ENCODE measurements at places on chromosomes 2 and 18.

DNA sequence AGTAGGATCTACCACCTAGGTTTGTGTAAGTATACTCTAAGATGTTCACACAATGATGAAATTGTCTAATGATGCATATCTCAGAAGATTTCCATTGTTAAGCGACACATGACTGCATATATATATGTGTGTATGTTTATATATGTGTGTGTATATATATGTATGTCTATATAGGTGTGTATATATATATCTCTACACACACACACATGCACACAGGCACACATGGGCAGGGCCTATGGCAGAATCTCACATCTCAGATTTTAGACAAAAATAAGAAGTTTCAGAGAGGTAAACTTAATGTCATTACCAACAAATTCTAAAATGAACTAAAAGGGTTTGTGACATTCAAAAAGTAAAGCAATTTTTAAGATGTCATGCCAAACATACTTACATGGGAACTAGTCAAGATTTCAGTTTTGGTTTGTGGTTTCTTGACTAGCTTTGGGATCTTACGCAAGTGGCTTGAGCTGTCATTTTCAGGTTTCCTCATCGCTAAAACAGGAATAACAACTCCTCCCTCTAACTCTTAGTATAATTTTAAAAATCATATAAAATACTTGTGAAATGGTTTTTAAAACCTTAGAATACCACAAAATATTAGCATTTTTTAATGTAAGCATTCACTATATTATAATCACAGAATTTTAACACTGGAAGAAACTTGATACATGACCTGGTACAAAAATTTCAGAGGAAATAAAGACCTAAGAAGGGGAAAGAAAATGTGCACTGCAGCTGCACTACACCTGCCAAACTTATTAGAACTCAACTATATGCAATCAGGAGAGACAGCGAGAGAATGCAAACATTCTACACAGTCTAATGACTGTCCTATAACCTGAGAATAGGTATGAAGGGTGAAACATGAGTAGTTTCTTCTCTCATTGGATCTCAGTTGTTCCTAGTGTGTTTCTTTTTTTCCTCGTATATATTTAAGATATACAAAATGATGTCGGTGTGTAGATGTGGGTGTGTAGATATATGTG is 75.7 kb downstream of the TTC21B start:
- no peak for DNase-seq

DNA sequence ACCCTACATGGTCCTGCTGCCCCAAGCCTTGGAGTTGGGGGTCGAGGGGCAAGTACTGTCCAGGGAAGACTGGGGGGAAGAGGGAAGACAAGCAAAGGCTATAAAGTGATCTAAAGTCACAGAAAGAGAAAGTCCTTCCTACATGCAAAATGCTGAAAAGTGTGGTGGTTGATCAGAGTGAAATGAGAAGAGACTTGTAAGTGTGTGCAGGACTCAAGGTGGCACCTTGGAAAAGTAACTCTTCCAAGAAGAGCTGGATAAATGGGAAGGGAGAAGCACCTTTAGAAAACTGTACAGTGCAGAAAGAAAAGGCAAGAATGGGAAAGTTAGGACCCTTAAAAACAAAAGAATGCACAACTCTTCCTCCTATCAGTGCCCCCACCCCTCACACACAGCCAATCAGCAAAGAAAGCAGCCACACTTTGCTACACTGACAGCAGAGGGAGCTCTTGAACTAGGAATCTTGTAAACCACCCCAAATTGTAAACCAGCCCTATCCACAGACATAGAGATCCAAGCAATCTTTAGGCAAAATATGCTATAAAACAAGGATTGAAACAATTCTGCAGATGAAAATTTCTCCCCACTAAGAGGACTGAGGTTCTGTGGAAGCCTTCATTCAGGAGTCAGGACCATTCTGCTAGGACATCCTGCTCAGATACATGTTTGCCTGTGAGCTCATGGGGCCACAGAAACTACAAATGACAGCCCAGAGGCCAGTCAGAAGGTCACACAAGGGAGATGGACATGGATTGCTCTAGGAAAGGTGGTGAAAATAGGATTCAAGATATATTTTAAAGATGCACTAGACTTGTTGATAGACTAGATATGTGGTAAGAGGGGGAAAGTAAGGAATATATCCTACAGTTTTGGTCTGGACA is 146.4 kb downstream of the FTCDNL1 start:
- DNase-seq, result peak; percentile 41

DNA sequence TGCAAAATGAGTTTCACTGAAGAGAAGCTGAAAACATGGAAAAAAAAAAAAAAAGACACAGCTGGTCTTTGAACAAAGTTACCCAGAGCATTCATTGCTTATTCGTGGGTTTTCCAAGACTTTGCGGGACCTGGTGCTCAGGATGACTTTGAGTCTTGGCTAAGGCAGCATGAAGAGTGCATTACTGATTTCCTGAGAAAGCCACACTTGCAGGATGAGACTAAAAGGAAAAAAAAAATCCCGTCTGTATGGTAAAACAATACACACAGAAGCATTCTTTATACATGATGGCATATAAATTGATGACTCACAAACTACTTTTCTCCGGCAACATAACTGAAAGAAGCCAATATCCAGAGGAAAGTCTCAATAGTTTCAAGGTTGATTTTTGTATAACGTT is 195.4 kb downstream of the SPP2 start:
- no peak for DNase-seq

- DNase-seq, result no peak
Observed at GRCh38 chr2:187549951-187550555, 4.2 kb downstream of the TFPI start.

DNA sequence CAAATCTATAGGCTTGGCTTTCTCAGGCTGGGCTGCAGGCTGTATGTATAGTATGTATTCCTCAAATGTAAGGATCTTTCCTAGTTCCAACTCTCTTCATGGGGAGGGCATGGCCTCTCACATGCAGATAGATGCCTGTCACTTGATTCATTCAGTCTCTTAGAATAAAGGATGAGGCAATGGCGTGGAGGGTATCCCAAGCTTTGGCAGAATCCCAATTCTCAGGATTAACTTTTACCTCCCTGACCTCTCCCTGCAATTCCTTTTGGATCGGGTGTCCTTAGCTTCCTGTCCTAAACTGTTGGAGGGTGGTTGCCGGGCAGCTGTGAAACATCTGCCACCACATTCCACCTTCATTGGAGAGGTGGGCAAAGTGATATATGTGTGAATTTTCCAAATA is 80.3 kb downstream of the INSIG2 start:
- no peak for DNase-seq

DNA sequence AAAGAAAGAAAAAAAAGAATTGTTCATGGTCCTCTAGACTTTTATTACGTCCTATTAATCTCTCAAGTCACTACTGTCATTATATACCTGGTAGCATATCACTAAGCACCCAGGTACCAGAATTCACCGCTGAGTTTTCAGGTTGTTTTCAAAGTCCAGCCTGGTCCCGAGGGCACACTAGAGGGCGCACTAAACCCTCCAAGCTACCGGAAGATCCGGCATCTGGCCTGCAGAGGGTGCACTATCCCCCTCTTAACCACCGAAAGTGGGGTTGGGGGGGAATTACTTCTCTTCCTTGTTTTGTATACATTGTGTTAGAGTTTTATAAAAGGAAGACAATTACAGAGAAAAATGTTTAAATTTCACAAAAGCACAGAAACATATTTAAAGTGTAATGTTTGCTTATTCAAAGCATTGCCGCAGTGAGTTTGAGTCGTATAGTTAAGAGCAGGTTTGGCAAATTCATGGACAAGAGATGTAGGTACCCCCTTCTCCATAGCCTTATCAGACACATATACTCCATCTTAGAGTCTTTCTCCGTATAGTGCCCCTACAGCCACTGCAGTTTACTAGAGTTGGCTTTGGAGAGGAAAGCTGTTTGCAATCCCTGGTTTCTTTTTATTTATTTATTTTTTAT is 19.2 kb downstream of the MOGAT1 start:
- DNase-seq, result peak; percentile 79

DNA sequence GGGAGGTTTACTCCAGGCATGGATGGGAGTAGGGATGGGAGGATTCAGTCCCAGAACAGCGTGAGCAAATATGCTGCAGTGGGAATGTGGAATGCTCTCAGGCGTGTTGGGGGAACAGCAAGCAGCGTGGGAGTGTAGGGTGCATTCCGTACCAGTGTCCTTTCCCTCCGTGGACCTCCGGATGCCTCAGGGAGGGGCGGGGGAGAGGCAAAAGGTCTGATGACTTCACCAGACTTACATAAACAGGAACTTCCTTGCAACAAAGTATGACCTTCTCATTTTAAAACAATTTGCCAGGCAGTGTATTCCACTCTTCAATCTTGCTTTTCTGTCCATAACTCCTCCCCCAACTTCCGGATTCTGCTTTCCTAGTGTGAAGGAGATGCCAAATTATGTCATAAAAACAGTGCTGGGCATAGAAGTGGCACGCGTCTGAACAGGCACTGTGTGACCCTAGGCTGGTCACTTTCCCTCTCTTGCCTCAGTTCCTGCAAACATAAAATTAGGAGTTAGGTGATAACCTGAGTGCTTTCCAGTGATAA is 36.9 kb downstream of the RPL37A start:
- no peak for DNase-seq

DNA sequence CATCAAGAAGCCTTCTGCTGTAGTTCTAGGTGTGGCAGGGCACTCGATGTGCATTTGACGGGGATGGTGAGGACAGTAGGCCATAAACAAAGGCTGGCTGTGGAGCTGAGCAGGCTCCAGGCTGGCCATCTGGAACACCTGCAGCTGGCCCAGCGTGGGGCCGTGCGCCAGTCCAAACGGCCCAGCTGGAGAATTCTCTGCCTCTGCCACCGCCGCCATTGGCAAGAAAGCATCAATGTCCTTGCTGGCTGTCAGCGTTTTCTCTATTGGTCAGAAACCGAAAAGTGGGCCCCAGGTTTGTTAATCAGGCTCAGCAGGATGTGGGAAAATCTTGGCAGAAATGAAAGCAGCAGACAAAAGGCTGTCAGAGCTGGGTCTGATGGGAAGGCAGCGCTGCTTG is 24.0 kb upstream of the CTIF start:
- no peak for DNase-seq

GRCh38 chr2:238462782-238463396 is 36.2 kb downstream of the ASB1 start:
- DNase-seq, result no peak

GRCh38 chr2:219641390-219642068 is 14.1 kb downstream of the SLC4A3 start:
- no peak for DNase-seq

GRCh38 chr2:70946832-70947442 is 11.2 kb downstream of the ATP6V1B1 start:
- DNase-seq, result peak; percentile 58

DNA sequence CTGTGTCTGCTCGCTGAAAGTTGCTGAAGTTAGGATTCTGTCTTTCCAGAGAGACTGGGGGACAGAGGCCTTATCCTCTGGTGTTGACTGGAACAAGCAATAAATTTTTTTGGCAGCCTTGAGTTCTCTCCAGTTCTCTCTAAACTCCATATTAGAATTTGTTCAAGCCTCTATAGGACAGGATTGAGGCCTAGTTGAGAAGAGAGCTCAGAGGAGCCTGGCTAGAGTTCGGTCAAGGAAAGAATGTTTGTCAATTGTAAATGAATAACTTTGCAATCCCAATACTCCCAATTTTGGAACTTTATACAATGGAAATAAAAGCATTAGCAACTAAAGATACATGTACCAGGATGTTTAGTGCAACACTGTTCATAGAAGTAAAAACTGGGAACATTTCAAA is 16.7 kb upstream of the RASGRP3 start:
- no peak for DNase-seq

DNA sequence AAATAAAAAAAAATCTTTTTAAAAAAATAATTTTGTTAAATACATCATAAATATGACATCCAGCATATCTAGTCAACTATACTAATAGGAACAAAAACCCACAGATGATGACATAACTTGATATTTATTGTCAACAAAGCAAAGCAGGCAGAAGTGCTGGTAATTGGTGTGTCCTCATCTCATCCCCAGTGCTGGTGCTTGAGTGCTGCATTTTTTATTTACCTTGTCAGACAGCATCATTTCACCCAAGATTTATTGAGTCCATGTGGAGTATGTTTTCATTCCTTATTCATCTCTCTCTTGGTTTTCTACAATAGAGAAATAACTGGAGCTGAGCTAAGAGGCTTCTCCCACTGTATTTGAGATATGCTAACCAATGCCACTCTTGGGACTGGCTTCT is 191.6 kb upstream of the SLC14A2 start:
- no peak for DNase-seq

- no peak for DNase-seq
Observed at GRCh38 chr18:44835703-44836102, 155.0 kb downstream of the SETBP1 start.

GRCh38 chr18:7830468-7830867 is 263.4 kb downstream of the PTPRM start:
- no peak for DNase-seq

GRCh38 chr2:149612122-149612521 is 24.5 kb upstream of the MMADHC start:
- DNase-seq, result no peak

DNA sequence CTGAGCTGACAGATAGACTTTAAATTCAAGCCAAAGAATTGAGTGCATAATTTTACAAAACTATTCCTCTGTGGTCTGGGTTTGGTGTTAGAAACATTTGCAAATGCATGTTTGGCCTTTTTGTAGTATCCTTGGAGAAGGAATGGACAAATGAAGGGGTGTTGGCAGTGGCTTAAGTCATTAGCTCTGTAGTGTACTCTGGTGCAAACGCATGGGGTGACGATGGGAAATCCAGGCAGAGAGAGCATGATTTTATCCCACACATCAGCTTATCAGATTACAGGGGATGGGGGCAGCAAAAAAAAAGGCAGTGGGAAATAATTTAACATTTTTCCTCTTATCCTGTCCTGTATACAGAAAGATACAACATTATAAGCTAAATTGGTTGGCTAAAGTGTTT is 320.6 kb downstream of the ZNF516 start:
- no peak for DNase-seq

DNA sequence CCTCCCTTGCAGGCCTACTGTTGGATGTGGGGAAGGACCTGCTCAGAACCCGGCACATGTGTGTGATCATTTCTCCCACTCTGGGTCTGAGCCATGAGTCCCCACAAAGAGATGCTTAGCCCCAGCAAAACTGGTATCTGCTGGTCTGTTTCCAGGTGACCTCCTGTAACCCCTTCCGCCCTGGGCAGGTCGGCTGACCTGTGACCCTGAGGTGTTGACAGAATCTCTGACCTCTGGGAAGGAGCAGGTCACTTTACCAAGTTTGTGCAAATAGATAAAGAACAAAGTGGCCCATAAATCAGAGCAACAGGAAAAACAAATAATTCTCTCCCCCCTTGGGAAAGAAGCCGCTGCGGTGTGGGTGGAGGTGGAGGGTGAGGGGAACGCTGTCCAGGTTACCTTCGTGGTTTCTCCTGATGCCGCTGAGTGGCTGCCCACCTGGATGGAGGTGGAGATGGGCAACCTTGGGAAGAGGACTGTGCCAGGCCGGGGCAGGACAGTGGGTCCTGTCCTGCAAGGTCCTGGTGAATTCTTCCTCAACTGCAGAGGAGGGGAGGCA is 174.0 kb upstream of the MYCN start:
- DNase-seq, result no peak

Data from liver (tissue), 10 donors.